ENCODE measurements at places on chromosomes 3 and 15. TPM values are rescaled to one million over a fixed set of nuclear protein-coding genes. Genes with fewer than 3 reads are reported as not detected.

Gene SLC2A2
- total RNA-seq = not detected

Gene MEGF11
- total RNA-seq = not detected

Gene EPHB1
- not detected for total RNA-seq

Gene PP2D1
- total RNA-seq = not detected

Gene B3GNT5
- total RNA-seq = 11.3 TPM

Gene SPESP1
- 1.4 TPM for total RNA-seq

- H3K4me1 ChIP-seq = no peaks in the 10 kb centered on the region
- H3K4me3 ChIP-seq = no peak overlapping the region
- H3K27me3 ChIP-seq = peaks cover 5% of the 10 kb centered on the region
- H3K27ac ChIP-seq = no peak overlapping the region
- no peak for DNase-seq
Observed at GRCh38 chr3:168613151-168613550, 517.4 kb upstream of the GOLIM4 start.

- H3K4me3 ChIP-seq = no peak overlapping the region
- H3K27me3 ChIP-seq = peaks cover 5% of the 10 kb centered on the region
- H3K27ac ChIP-seq = no peak overlapping the region
- DNase-seq = no peak
- H3K4me1 ChIP-seq = no peaks in the 10 kb centered on the region
Observed at GRCh38 chr3:157930000-157930780, 176.0 kb downstream of the SHOX2 start.

- peaks cover 1% of the 10 kb centered on the region for H3K4me1 ChIP-seq
- H3K27me3 ChIP-seq = no peaks in the 10 kb centered on the region
- no peak overlapping the region for H3K27ac ChIP-seq
- H3K36me3 ChIP-seq = no peaks in the 10 kb centered on the region
- H3K4me3 ChIP-seq = no peak overlapping the region
- DNase-seq = no peak
Observed at GRCh38 chr15:57345584-57345983, 30.7 kb upstream of the CGNL1 start.

GRCh38 chr3:186264608-186265400, 97.2 kb downstream of the DGKG start:
- H3K36me3 ChIP-seq = no peaks in the 10 kb centered on the region
- H3K27ac ChIP-seq = no peak overlapping the region
- H3K27me3 ChIP-seq = no peaks in the 10 kb centered on the region
- DNase-seq = no peak

GRCh38 chr15:25793354-25794050, 69.6 kb downstream of the ATP10A start:
- peaks cover 10% of the 10 kb centered on the region for H3K36me3 ChIP-seq
- H3K27me3 ChIP-seq = no peaks in the 10 kb centered on the region
- DNase-seq = no peak
- no peak overlapping the region for H3K27ac ChIP-seq

- H3K36me3 ChIP-seq = no peaks in the 10 kb centered on the region
- H3K4me3 ChIP-seq = no peak overlapping the region
- peaks cover 2% of the 10 kb centered on the region for H3K4me1 ChIP-seq
- peaks cover 19% of the 10 kb centered on the region for H3K27me3 ChIP-seq
- no peak for DNase-seq
Observed at GRCh38 chr15:79675982-79676381, 220.8 kb downstream of the MTHFS start.

GRCh38 chr3:51340989-51341636, 44.0 kb upstream of the MANF start:
- H3K27me3 ChIP-seq = no peaks in the 10 kb centered on the region
- no peak overlapping the region for H3K4me3 ChIP-seq
- no peak for DNase-seq
- no peaks in the 10 kb centered on the region for H3K36me3 ChIP-seq

- H3K27me3 ChIP-seq = peaks cover 27% of the 10 kb centered on the region
- H3K4me1 ChIP-seq = no peaks in the 10 kb centered on the region
- no peak overlapping the region for H3K27ac ChIP-seq
- DNase-seq = no peak
- H3K36me3 ChIP-seq = no peaks in the 10 kb centered on the region
- no peak overlapping the region for H3K4me3 ChIP-seq
Observed at GRCh38 chr15:73001840-73002239, 50.4 kb upstream of the NEO1 start.
